Neural progenitor cell (in vitro differentiated cells): ENCODE measurements at places on chromosomes 1 and 21. TPM values are rescaled to one million over a fixed set of nuclear protein-coding genes. Genes with fewer than 3 reads are reported as not detected.

COL11A1 gene
- 56.6 and 78.9 TPM in 2 replicates for total RNA-seq

GRCh38 chr1:116390195-116390594 lies 17.2 kb downstream of the ATP1A1 start:
- no peaks in the 10 kb centered on the region for H3K4me1 ChIP-seq
- no peaks in the 10 kb centered on the region for H3K27me3 ChIP-seq
- H3K27ac ChIP-seq = no peak overlapping the region
- H3K36me3 ChIP-seq = peaks cover 18% of the 10 kb centered on the region
- DNase-seq = no peak

GRCh38 chr1:239558559-239558958 lies 172.2 kb downstream of the CHRM3 start:
- no peaks in the 10 kb centered on the region for H3K36me3 ChIP-seq
- no peak overlapping the region for H3K4me3 ChIP-seq
- H3K27me3 ChIP-seq = no peaks in the 10 kb centered on the region
- DNase-seq = no peak
- no peak overlapping the region for H3K27ac ChIP-seq

OR2L3 gene
- not detected in 2 replicates for total RNA-seq

DNA sequence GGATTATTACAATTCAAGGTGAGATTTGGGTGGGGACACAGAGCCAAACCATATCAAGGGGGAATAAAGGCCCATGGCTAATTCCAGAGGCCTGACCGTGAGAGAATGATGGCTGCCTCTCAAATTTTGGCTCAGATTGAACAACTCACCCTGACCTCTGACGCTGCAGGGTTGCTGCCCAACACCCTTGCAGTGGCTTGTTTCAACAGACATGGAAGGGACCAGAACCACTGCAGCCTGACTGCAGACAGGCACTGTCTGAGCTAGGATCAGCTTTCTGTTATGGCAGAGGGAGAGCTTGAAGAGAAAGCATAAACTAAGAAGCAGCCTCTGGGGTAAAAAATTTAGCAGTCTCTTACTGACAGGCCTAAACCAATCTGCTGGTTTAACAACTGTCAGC lies 90.2 kb upstream of the GADD45A start:
- H3K27me3 ChIP-seq = no peaks in the 10 kb centered on the region
- DNase-seq = no peak
- H3K27ac ChIP-seq = no peak overlapping the region
- peaks cover 8% of the 10 kb centered on the region for H3K4me1 ChIP-seq

- no peak for DNase-seq
- H3K36me3 ChIP-seq = no peaks in the 10 kb centered on the region
- H3K27me3 ChIP-seq = no peaks in the 10 kb centered on the region
These were observed 568.8 kb upstream of the ZRANB2 start for GRCh38 chr1:71649608-71650007.

EFHD2 gene
- total RNA-seq = 6.5 and 14.5 TPM in 2 replicates

NBPF11 gene
- 9.1 TPM in 2 replicates for total RNA-seq

KCNE2 gene
- 0.19 TPM in 1 of 2 replicates, not detected in the other for total RNA-seq

HNRNPR gene
- 231 and 317 TPM in 2 replicates for total RNA-seq

DNA sequence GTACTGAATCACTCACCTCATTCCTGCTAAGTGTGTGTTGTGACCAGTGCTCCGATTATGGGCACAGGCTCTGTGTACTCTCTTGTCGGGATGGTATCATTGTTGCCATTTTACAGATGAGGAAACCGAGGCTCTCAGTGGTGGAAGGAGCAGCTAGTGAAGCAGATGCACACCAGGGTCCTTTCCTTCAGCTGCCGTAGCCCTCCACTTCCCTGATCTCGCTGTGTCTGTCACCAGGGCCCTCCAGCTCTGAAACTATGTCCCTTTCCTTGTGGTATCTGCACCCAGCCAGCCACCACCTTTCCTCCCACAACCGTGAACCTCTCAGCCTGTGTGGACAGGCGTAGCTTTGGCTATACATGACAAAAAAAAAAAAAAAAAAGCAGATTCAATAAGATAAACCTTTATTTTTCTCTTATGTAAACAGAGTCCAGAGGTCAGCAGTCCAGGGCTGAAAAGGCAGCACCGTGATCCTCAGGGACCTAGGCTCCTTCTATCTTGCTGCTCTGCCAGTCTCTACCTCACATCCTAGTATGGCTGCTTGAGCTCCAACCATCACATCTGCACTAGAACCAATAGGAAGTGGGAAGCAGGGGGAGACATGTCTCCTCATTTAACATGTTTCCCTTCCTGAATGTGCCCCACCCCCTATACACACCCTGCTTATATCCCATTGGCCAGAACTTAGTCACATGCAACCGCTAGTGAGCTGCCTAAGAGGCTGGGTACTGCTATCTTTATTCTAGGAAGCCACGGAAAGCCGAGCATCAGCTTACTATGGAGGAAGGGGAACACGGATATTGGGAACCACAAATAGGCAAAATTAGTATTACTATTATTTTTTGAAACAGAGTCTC lies 44.3 kb downstream of the TMEM51 start:
- no peak overlapping the region for H3K4me3 ChIP-seq
- no peak overlapping the region for H3K27ac ChIP-seq

HSD3B1 gene
- total RNA-seq = not detected in 2 replicates

DNA sequence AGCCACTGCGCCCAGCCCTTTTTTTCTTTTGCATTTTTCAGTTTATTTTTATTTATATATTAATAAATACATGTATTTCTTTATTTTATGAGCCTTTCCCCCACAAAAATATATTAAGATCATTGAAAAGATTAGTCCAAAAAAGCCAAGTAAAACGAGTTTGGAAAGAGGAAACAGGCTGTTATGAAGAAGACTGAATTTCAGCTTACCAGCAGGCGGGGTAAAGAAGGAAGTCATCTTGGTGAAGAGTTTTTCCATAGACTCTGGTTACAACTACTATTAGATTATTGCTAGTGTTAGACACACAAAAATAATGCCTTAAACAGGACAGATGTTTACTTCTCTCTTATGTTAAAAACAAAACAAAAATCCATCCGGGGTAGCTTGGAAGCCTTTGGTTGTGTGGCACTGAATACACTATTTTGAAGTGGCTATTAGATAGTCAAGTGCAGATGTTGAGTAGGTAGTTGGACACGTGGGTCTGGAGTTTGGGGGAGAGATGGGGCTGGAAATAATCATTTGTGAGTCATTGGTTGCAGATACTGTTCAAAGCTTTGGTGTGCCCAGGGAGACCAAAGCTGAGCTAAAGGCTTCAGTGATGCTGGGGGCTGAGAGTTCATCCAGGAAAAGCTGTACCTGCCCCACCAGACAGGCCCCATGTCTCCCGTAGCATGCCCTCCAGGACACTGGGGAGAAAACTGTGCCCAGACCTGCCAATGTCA lies 8.7 kb upstream of the LRRC71 start:
- peaks cover 6% of the 10 kb centered on the region for H3K4me1 ChIP-seq
- H3K36me3 ChIP-seq = no peaks in the 10 kb centered on the region
- no peak overlapping the region for H3K27ac ChIP-seq
- H3K4me3 ChIP-seq = no peak overlapping the region
- peaks cover 41% of the 10 kb centered on the region for H3K27me3 ChIP-seq

DNA sequence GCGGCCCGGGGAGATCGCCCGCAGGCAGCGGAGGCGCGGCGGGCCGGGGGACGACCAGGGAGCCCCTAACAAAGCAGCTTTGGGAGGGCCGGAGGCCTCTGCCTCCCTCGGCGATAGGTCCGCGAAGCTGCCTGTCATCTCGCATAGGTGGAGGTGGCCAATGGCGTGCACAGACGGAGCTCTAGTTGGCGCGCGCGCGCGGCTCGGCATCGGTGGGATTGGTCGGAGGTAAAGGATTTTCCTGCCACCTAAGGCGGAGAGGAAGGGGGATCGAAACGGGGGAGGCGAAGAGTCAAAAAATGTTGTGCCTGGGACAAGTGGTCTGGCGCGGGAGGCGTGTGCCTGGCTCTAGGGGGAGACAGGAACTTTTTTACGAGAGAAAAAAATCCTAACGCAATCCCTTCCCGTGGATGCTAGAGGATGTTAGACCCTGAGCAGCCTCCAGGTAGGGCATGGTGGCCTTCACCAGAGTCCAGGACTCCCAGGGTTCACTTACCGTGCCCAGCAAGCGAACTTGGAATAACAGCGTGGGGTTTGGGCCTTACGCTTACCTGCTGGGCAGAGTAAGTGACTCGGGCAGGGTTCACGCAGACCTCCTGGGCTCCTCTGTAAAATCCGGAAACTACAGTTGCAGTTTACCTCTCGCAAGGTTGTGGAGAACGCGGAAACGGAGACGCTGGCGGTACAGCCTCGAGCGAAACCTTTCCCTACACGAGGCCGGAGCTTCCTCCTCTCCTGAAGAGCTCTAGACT lies 99.9 kb upstream of the SOD1 start:
- H3K27me3 ChIP-seq = peaks cover 10% of the 10 kb centered on the region
- DNase-seq = peak; percentile 98
- peaks cover 36% of the 10 kb centered on the region for H3K4me1 ChIP-seq
- H3K27ac ChIP-seq = peak overlapping the region; percentile 81
- H3K36me3 ChIP-seq = no peaks in the 10 kb centered on the region
